Stimulated activated effector memory CD8-positive, alpha-beta T cell treated with anti-CD3 and anti-CD28 coated beads, Interleukin-12 subunit alpha, Interleukin-12 subunit beta, amount 100 ng/mL, for 72 hours (primary cell): ENCODE measurements at places on chromosomes 6 and 20.

- DNase-seq, result no peak
Observed at GRCh38 chr6:156197513-156197912, 579.7 kb upstream of the ARID1B start.

GRCh38 chr20:54221353-54221752, 13.5 kb downstream of the PFDN4 start:
- DNase-seq, result no peak

DNA sequence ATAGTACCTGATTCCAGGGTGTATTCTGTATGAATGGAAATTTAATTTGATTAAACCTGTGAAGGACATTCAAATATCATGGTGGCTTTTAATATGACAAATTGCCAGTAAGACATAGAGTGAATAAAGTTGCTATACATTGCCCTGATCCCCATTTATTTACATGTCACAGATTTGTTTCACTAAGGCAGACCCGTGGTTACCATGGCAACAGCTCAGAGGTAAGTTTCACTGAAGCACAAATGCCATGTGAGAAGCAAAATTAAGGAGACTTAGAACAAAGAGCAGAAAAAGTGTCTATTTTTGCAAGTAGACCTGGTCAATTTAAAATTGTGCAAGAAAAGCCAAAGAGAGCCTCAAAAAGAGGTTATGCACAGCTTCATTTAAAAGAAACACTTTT, 63.7 kb downstream of the PXDC1 start:
- DNase-seq, result no peak

GRCh38 chr20:9458138-9458796, 56.1 kb upstream of the LAMP5 start:
- no peak for DNase-seq

GRCh38 chr20:53786445-53787267, 193.0 kb upstream of the ZNF217 start:
- DNase-seq, result no peak

- DNase-seq, result no peak
Observed at GRCh38 chr20:40945754-40946450, 82.7 kb upstream of the TOP1 start.

GRCh38 chr6:3052481-3053230, 15.6 kb upstream of the RIPK1 start:
- DNase-seq, result no peak

DNA sequence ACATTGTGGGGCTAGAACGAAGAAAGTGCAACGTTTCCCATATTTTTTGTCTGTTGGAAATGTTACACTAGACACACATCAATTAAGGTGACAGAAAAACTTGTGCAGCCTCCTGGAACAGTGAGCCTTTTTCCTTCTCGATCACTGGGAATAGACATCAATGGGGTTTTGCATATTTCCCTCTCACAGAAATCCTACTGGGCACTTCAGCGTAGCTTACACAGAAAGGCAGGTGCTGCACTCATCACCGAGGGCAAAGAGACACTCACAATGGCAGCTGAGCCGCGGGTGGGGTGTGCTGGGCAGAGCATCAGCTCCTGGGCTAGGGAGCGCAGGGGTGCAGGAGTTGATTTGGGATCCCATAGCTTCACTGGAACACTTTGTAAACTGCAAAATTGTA, 64.5 kb downstream of the THBS2 start:
- DNase-seq, result no peak

GRCh38 chr6:45430590-45431202, 53.0 kb upstream of the SUPT3H start:
- DNase-seq, result no peak

DNA sequence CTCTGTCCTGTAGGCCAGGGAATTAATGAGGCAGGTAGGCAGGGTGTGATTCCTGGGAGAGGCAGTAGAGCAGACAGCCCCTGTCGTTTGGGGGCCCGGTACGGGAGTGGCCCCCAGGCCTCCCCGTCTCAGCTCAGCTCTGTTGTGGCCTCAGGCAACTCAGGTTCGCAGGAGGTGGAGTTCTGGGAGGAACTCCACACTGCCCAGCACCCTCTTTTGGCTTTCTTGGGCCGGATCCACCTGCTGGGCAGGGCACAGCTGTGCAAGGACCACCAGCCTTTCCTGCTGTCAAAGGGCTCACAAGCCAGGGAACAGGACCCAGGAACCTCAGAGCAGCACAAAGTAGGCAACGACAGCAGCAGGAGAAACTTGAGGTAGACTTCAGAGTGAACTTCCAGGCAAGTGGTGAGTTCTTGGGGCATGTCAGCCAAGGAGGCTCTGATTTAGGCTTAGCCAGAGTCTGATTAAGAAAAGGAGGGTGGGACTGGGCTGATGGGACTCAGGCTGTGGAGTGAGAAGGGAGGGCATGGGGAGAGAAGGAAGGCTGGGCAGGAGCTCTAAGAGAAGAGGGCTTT, 36.9 kb downstream of the RAB44 start:
- DNase-seq, result no peak

GRCh38 chr6:118710616-118711015, 59.2 kb upstream of the CEP85L start:
- no peak for DNase-seq

- DNase-seq, result no peak
Observed at GRCh38 chr20:46785958-46786357, 76.5 kb downstream of the SLC2A10 start.

DNA sequence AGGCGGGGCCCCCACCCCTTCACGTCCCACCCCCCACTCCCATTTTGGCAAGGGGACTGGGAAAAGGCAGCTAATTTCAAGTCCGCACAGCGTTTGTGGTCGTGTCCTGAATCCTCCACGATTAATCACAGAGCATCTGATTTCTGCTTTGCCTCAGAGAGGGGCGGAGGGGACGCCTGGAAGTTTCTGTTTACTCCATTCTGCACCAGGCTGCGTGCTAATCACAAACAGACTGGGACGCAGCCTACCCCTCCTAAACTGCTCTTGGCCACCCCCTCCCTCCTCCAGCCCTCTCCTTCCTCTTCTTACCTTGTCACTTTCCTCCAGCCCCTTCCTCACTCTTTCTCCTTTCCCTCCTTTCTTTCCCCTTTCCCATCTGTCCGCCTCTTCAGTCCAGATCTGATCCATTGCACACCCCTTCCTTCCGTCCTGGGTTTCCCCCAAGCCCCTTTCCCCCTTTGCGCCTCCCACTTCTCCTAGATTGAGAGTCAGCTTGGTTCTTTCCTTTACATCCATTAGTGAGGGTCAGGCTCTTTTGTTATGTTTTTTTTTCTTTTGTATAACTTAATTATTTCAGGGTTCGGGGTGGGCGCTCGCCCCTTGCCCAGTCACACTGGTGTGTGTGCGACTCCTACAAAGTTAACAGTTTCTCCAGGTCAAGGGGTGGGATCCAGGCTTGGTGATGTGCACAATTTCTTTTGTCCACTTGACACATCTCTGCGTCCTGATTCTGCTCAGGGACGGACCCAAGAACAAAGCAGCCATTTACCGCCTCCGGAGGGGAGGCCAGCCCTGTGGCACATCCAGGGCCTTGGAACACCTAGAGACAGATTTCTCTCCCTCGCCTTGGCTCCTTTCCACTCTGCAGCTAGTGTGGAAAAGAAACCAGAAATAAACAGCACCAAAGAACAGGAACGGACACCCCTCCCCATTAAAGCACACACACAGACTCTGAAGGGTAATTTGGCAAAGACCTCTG, 520 bp upstream of the RIPOR3 start:
- DNase-seq, result no peak

DNA sequence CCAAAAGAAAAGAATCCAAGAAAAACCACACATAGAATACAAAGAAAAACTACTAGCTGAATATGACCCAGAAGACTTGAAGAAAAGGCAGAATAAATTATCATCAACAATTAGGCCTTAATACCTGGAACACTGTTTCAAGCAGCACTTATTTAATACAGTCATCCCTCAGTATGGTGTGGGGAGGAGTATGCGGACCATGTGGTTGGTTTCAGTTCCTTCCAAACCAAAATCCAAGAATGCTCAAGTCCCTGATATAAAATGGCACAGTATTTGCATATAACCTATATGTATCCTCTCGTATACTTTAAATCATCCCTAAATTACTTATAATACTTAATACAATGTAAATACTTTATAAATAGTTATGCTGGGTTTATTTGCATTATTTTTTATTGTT, 16.1 kb downstream of the CDK19 start:
- no peak for DNase-seq

- DNase-seq, result no peak
Observed at GRCh38 chr6:100880149-100880852, 828 bp downstream of the ASCC3 start.

- DNase-seq, result no peak
Observed at GRCh38 chr6:146422789-146423375, 120.8 kb upstream of the RAB32 start.

DNA sequence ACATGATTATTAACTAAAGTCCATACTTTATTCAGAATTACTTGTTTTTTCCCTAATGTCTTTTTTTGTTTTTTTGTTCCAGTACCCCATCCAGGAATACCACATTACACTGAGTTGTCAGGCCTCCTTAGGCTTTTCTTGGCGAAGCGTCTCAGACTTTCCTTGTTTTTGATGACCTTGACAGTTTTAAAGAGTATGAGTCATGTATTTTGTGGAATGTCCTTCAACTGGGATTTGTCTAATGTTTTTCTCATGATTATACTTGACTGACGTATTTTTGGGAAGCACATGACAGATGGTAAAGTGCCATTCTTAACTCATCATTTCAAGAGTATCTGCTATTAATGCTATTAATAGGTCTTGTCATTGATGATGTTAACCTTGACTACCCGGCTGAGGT, 23.6 kb downstream of the ENPP1 start:
- DNase-seq, result no peak
